ENCODE measurements at places on chromosomes 13 and 19.

DNA sequence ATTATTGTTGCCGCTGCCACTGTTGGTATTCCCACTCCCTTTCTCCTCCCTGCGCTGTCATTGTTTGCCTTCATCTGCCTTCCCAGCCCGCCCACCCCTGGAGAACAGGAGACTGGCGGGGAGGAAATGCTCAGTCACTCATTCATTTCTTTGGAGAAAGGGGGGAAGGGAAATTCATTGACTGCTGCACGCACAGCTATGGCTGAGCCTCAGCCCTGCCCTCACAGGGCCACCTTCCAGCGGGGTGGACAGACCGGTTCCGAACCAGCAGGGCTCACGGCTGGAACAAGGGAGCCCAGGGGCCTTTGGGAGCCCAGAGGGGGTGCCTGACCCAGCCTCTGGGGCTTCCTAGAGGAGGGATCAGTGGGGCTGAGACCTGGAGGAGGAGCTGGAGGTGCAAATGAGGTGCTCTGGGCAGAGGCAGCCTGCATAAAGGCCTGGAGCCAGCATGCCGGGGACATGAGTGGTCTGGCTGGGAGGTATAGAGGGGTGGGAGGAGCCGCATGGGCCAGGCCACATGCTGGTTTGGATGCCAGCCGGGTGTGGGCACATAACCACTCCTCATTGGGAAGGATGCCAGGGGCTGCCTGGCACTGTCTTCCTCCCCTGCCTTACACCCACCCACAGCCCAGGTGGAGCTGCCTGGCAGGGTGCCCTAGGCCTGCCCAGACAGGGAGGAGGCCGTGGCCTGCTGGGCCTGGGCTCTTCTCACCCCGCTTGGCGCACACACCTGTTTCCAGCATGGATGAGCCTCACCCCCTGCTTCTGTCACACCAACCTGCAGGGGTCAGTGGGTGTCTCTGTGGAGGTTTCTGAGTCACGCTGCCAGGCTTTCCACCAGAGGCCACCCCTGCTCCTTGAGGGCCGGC lies 26.8 kb downstream of the PPP5C start:
- peak; percentile 22 for DNase-seq

DNA sequence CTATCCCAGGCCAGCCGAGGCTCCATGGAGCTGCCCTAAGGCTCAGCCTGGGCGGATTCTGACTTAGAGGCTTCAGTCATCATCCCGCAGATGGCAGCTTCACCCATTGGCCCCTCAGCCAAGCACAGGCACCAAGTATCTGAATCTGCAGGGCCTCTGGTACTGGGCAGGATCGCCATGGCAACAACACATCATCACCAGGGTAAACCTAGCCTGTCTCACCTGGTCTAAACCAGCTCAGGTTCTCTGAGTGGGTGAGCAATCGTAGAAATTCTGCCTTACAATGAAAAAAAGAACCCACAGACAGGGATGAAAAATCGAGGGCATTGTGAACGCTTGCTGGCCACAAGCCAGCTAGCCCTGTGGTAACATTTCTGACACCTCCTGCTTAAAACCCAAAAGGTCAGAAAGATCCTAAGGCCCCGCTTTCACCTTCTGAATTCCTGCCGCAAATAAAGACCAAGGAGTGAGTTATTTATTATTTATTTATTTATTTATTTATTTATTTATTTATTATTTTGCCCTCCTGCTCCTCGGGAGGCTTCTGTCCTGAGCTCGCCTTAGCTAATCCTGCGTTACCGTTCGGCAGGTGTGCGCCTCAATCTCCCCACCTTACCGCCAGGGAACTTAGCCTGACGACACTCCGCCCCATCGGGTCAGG lies 12.0 kb upstream of the CEACAM21 start:
- no peak for DNase-seq

DNA sequence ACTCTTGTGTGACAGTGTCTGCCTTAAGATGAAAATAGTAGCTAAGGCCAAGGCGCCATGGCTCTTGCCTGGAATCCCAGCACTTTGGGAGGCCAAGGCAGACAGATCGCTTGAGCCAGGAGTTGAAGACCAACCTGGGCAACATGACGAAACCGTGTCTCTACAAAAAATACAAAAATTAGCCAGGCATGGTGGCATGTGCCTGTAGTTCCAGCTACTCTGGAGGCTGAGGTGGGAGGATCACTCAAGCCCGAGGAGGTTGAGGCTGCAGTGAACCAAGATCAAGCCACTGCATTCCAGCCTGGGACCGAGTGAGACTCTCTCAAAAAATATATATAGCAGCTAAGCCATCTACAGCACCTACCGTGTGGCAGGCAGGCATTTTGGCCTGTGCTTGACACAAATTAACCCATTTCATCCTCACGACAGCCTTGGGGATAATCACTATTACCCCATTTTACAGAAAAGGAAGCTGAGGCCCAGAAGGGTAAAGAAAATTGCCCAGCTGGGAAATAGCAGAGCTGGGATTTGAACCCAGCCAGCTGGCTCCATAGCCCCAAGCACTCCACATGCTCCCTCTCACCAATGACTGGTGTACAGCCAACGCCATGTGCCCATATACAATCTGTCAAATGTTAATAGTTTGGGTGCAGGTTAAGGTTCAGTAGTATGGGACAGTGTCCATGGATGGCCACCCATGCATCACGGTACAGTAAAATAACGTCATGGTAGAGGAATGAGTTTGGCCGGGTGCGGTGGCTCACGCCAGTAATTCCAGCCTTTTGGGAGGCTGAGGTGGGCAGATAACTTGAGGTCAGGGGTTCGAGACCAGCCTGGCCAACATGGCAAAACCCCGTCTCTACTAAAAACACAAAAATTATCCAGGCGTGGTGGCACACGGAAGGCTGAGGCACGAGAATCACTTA lies 3.1 kb downstream of the SLC1A5 start:
- DNase-seq = no peak

- no peak for DNase-seq
Measured at GRCh38 chr13:39603424-39603947, 493 bp upstream of the LHFPL6 start.

- no peak for DNase-seq
Measured at GRCh38 chr13:38702669-38703068, 15.8 kb downstream of the FREM2 start.

GRCh38 chr19:51422053-51422448 lies 4.6 kb upstream of the SIGLEC10 start:
- peak; percentile 90 for DNase-seq
